ENCODE measurements at places on chromosomes 3 and 15. TPM values are rescaled to one million over a fixed set of nuclear protein-coding genes. Genes with fewer than 3 reads are reported as not detected.

- DNase-seq = no peak
Measured at GRCh38 chr15:77528968-77529319, 103.8 kb downstream of the LINGO1 start.

DNA sequence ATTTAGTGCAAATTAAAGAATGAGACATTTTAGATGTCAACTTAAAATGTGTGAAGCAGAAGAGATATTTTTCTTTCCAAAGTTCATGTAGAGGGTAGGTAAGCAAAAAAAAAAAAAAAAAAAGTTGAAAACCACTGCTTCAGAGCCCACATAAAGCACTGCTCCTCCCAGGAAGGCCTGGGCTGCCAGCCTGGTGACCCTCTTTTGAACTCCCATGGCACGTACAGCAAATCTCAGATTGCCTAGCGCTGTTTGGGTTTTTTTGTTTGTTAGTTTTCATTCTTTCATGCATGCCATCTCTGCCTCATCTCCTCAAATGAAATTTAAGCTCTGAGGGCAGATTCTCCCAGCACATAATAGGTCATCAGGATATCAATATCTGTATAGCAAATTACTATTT, 120.1 kb downstream of the SRGAP3 start:
- DNase-seq = no peak

DNA sequence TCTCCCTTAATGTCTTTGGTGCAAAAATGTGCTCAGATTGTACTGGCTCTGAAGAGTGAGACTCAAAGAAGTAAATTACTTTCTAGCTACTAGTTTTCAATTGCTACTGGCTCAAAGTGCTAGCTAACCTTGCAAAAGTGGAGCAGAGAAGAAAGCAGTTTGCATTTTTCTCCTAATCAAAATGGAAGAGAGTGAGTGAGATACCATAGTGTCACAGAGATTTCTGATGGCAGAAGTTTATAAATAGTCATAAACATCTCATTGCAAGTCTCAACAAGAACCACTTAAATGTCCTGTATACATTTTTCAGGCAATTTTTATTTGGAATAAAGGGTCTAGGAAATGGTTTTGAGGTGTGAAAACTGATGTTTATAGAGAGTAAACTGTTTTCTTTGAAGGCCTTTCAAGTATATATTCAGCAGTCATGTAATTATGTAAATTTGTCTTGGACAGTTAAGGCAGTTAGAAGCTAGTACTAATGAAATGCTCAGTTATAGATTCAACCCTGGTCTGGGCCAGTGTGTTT, 237.7 kb upstream of the GOLIM4 start:
- no peak for DNase-seq

DNA sequence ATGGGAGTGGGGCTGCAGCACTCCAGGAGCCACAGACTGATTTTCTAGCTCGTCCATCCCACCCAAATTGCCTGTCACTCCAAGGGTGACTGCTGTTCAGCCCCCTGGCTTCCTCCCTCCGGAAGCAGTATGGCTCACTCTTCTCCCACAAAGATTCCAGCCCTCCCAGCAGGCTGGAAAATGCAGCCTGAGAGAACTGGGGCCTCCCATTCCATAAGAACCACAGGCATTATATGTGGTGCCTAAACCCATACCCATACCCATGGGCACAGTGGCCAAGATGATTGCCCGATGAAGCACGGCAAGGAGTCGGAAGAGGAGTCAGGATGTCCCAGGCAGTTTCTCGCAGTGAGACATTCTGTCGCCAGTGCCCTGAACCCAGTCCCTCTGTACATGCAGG, 6.0 kb upstream of the VILL start:
- no peak for DNase-seq

DNA sequence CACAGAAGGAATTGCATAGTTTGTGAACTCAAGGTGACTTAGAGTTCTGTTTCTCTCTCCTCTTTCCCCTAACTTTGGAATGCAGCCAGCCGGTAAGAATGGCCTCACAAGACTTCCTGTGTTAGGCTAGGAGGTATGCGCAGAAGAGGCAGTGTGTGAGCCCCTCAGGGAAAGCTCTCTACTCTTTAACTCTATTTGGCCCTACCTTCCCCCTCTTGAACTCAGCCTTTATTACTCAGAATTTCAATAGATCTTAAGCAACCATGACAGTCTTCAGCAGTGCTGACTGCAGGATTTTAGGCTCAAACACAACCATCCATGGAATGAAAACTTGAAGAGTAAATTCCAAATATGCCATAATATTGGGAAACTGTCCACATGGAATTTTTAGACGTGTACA, 209.5 kb downstream of the DTWD1 start:
- DNase-seq = no peak

- DNase-seq = no peak
Measured at GRCh38 chr15:33114374-33114717, 80.2 kb downstream of the FMN1 start.

DNA sequence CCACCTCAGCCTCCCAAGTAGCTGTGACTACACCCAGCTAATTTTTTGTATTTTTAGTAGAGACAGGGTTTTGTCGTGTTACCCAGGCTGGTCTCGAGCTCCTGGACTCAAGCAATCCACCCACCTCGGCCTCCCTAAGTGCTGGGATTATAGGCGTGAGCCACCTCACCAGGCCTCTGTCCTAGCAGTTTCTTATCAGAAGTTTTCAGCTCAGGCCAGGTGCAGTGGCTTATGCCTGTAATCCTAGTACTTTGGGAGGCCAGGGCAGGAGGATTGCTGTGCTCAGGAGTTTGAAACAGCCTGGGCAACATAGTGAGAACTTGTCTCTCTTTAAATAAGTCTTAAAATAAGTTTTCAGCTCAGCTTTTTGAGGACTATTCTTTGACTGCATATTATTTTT, 48.4 kb downstream of the SGO1 start:
- DNase-seq = no peak

DNA sequence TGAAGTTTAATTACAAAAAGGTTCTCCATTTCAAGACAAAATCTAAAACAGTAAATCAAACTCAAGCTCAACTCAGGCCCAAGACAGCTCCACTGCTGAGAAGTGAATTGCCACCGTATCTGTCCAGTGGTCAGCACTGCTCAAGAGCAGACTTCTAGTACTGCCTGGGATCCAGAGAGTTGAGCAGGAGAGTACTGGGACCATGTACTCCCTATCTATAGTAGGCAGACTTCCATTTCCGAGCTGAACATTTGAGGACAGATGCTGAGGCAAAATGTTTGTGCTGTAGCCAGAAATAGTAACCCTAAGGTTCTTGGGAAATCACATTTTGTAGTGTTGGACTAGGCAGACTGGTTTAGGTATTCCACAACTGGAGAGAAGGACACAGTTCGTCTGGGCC, 44.1 kb downstream of the MRPL3 start:
- DNase-seq = no peak

DNA sequence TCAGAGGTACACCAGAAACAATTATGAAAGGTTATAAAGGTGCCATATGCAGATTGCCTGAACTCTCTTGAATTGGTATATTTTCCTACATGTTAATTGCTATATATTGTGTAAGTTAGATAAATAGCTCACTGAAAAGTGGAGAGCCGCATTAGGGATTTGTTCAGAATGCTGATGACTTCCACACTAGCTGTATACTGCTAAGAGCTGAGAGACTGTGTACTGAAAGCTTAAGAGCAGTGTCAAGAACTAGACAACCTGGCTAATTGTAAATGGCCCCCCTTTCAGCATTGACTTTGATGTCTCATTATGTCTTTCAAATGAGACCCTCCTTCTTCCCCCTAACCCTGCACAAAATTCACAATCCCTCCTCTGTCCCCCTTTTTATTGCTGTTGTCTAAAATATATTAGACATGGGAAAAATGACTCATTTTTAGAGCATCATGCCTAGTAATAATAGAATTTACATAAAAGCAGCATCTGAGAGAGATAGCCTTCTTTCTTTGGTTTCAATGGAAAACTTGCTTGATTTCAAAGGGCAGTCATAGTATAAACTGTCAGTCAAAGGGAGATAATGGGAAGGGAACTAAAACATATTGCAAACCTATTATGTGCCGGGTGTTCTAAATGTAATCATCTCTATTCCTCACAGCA, 34.7 kb upstream of the GREM1 start:
- no peak for DNase-seq

DNA sequence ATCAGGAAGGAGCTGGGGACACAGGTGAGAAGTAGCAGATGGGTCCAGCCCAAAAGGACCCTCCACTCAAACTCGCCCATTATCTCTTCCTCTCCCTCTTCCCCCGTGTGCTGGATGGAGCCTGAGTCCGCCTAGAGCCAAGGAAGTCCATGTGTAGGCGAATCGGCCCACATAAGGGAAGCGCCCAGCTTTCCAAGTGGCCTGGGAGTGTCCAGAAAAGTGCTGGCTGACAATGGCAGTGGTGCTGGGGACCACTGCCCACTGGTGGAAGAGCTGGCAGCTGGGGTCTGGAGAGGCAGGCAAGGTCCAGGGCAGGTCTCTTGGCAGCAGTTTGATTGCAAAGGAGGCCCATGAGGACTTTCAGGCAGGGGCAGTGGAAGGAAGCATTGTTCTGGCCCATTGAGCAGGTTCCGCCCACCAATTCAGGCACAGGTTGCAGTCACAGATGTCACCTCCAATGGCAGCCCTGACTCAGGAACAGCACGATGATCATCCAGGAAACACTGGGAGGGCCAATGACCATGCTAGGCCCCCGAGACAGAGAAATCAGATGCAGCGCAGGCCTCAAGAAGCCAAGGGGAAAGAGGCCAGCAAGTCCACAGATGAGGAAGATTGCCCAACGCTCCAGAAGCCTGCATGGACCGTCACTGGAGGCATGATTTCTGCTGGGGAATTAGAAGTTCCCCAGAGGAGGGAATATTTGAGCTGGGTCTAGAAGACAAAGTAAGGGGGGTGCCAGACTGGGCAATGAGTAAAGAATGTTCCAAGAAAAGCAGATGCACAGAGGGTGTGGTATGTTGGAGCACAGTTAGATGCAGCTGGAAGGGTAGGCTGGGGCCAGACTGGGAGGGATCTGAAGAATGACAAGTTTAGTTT, 3.0 kb downstream of the MFGE8 start:
- DNase-seq = peak; percentile 81

- no peak for DNase-seq
Measured at GRCh38 chr3:58346368-58346767, 13.7 kb downstream of the PXK start.

- no peak for DNase-seq
Measured at GRCh38 chr3:46994801-46995731, 15.6 kb downstream of the NBEAL2 start.

DNA sequence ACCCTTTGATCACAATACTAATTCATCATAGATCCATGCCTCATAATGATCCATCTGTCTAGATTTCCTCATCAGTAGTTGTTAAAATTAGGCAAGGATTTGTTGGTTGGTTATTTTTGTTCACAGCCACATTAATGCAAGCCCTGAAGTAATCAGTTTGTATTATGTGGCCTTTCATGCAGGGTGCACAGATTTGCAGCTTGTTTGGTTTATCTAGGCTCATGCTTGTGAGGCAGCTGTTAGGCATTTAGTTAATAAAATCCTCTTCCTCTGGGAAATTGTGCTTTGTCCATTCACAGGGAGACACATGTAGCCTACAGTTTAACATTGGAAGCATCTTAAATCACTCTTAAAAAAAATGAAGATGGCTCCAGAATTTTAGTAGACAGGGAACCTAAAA, 162.8 kb upstream of the ZNF385D start:
- DNase-seq = no peak

- DNase-seq = no peak
Measured at GRCh38 chr15:41182266-41182665, 48.3 kb downstream of the EXD1 start.

GRCh38 chr15:68930268-68931022, at the start of gene SPESP1:
SPESP1 (plus strand) TSS chr15:68930525; CDS start chr15:68930654, 129 bp downstream.
- peak; percentile 3 for DNase-seq

- DNase-seq = no peak
Measured at GRCh38 chr15:67999320-68000100, 54.6 kb upstream of the PIAS1 start.

DNA sequence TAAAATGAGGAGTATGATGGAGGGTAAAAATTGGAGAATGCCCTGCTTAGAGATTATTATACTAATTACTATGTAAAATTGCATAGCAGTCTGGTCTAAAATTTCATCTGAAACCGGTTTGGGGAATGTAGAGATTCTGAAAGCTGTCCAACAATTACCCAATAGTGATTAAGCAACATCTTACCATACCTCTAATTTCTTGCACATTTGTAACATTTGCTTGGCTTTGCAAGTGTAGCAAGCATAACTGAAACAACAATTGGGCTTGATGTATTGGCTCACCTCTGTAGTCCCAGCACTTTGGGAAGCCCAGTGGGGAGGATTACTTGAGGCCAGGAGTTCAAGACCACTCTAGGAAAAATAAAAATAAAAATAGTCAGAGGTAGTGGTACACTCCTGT, 17.4 kb downstream of the AADACL2 start:
- no peak for DNase-seq

- DNase-seq = no peak
Measured at GRCh38 chr3:75042941-75043340, 428.5 kb upstream of the CNTN3 start.

SLC15A2 gene
- total RNA-seq = 0.56 TPM

ZNF385D gene
- total RNA-seq = 2.7 TPM

IL20RB gene
- total RNA-seq = 0.52 TPM

HIGD1A gene
- total RNA-seq = 156 TPM

STRC gene
- total RNA-seq = not detected

FOXB1 gene
- total RNA-seq = not detected

AADAC gene
- total RNA-seq = 0.85 TPM
